Fibroblast of lung (primary cell): ENCODE measurements at places on chromosomes 12 and 14.

- DNase-seq = no peak
Measured at GRCh38 chr12:6037459-6037858, 87.0 kb downstream of the VWF start.

DNA sequence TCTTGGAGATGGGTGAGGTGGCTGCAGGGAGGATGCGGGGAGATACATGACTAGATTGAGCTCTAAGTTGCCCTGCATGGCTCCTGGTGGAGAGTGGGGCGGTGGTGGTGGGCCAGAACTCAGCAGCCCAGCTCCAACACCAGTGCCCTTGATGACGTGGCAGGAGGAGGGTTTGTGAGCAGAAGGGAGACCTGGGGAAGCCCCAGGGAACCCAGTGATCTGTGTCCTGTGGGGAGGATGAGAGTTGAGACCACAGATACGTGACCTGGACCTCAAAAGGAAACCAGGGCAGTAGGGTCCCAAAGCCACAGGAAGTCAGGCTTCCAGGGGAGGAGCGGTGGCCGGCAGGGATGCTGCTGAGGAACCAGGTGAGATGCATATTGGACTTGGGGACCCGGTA is 989.1 kb upstream of the TMEM132C start:
- DNase-seq = no peak

DNA sequence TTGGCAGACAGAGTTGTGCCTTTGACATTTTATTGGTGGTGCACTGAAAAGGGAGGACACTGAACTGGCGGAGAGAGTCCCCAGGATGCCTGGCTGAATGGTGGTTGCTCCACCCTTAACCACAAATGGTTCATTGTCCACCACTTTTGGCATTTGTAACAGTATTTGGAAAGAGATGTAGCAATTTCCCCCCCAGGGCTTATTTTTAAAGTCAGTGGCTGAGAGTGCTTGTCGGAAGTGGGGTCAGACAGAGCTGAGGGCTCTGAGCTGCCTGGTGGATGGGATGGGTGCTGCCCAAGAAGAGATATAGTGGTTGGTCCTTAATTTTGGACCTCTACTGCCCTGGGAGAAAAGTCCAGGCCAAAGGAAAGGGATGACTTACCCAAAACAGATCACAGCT is 31.5 kb upstream of the FGF6 start:
- DNase-seq = no peak

DNA sequence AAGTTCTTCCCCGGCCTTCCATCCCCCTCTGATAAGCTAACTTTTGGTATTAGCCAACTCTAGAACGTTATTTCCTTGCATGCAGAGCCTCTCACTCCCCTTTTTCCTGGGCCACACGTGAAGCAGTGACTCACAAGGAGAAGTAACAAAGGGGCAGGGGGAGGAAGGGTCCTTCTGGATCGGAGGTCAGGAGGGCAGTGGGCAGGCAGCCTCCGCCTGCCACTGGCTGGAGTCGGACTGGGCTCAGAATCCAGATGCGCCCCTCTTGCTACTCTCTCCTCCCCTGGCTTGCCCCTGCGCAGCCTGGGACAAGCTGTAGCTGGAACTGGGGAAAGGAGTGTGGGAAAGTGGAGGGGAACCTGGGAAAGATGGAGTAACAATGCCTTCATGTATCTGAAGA is 55.0 kb downstream of the TPCN1 start:
- no peak for DNase-seq

DNA sequence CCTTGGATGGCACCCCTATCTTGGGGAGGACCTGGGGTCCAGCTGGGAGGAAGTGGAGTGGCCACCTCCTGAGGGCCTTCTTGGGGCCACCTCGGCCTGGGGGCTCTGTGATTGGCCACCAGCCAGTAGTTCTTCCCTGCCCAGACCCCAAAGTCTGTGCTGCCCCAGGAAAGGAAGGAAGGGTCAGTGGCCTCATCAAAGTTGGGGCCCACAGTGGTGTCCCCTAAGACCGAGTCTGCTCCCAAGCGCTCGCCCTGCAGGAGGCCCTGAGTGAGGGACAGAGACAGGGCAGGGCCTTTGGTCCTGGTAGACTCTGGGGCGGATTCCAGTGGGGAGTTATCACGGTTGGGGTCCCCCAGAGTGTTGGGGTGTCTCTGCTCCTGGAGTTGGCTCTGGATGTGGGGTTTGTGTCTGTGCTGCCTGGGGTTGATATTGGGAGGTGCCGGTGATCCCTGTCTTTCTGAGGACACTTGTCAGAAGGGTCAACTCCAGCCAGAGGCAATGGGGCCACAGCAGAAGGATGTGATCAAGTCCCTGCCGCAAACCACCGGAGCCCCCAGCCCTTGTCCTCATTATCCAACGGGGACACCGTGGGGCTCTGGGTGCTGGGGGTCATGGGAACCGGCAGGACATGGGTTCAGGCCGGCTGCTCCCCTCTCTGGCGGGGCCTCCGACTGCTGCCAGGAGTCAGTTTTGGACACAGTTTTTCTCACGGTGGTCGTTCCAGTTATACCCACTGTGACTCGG is 364.3 kb downstream of the TMEM121 start:
- DNase-seq = no peak

GRCh38 chr12:69056743-69057515 is 124.0 kb upstream of the CPM start:
- peak; percentile 78 for DNase-seq

GRCh38 chr12:64900540-64900939 is 76.1 kb downstream of the TBC1D30 start:
- peak; percentile 64 for DNase-seq

DNA sequence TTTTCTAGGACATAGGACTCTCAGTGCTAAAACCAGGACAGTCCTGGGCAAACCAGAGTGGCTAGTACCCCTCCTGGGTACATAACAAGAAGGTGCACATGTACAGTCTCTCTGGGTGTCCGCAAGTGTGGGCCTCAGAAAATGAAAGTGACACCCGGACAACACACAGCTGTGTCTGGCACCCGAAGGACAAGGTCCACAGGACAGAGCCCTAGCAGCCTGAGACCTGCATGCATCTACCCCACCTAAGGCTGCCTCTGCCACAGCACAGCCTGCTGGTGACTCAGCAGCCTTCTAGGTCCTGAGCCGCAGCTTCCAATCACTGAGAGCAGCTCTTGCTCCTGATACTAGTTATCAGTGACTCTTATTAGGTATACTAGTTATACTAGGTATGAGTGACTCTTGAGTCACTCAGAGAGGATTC is 784.1 kb upstream of the TBX3 start:
- DNase-seq = peak; percentile 12

DNA sequence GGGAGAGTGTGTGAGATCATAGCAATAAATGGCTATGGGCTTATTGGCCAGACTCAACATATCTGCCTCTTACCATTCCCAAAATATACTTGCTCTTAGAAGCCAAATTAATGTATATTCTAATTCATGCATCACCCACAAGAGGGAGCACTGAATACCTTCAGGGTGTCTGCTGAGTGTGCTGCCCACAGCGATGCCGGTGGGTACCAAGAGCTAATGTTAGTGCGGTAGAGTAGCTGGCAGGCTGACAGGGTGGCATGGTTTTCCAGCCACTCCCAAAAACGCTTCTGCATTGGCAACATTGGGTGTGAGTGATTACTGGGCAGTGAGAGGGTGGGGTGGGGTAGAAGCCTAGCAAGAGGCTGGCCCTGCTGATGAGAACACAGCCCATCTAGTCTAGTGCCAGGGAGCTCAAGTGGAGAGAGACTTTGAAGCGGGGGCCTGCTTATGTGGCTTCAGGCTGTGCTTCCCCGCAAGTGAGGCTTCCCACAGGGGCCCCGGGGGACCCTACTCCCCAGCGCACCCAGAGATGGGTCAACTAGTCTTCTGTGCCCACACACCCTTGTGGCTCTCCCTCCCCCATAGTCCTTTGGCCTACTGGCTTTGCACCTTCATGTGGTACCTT is 9.2 kb upstream of the PLEKHD1 start:
- peak; percentile 7 for DNase-seq

GRCh38 chr12:31966558-31967205 is 7.5 kb downstream of the RESF1 start:
- DNase-seq = no peak

DNA sequence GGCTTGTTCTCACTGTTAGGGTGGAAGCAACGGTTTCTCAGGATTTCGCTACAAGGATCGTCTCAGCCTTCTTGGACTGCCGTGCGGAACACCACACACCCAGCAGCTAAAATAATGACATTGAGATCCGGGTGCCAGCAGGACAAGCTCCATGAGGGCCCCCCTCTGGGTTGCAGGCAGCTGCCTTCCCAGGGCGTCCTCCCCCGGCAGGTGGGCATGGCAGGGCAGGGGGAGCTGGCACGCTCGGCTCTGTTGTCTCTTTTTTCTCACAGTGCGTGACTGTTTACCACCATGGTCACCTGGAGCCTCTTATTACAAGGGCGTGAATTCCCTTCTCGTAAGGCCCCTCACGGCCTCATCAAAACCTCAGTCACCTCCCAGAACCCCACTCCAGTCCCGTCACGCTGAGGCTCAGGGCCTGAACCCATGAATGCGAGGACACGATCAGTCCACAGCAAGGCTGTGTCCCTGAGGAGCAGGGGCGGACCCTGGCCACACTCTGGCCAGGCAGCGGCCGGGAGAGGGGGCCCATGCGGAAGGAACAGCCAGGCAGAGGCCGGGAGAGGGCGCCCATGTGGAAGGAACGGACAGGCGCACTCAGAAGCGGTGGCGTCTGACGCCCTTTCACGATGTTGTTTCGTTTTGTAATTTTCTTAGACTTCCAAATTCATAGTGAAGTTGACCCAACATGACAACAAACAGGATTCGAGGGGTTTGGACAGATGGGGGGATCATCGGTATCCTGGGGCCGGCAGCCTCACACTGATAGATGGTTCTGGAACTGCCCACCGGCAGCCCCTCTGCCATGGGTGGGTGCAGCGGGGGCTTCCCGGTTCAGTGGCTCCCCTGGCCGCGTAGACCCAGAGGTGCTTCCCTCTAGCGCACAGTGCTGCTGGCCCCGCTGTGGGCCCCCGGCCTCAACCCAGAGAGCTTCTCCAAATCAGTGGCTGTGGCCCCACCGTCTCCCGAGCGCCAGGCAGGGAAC is 10.0 kb downstream of the LRCOL1 start:
- DNase-seq = peak; percentile 73

- no peak for DNase-seq
Measured at GRCh38 chr12:27333403-27334009, 870 bp downstream of the BMAL2 start.

DNA sequence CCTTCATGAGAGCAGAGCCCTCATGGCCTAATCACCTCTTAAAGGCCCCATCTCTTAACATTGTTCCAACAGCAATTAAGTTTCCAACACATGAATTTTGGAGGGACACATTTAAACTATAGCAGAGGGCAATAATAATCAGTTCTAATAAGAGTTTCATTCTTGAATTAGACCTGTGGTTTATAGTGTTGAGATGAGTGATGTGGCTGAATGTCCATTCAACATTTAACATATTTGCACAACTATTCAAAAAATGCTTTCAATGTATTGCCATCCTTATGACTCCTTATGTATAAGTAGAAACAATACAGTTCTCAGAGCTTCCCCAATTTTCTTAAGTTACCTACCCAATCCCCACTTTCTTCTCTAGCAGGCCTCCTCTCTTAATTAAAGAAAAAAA is 21.5 kb downstream of the KLHL28 start:
- DNase-seq = no peak

DNA sequence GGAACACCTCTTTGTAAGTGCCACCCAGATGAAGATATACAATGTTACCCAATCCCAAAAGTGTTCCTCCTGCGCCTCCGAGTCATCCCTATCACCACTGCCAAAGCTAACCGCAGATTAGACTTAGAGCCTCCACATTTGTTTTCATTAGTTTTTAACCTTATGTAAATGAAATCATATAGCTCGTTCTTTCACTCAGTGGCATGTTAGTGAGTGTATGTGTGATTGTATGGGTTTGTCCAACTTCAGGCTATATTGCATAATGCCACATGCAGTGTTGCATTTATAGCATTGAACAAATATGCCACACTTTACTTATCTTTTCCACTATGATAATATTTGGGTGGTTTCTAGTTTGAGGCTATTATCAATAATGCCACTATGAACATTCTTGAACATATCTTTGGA is 18.0 kb downstream of the MAP1LC3B2 start:
- DNase-seq = no peak

- DNase-seq = no peak
Measured at GRCh38 chr12:24230061-24230701, 280.7 kb upstream of the SOX5 start.

GRCh38 chr12:93244514-93245077 is 133.1 kb upstream of the NUDT4 start:
- no peak for DNase-seq

- DNase-seq = peak; percentile 64
Measured at GRCh38 chr12:84807249-84807648, 105.3 kb downstream of the SLC6A15 start.

DNA sequence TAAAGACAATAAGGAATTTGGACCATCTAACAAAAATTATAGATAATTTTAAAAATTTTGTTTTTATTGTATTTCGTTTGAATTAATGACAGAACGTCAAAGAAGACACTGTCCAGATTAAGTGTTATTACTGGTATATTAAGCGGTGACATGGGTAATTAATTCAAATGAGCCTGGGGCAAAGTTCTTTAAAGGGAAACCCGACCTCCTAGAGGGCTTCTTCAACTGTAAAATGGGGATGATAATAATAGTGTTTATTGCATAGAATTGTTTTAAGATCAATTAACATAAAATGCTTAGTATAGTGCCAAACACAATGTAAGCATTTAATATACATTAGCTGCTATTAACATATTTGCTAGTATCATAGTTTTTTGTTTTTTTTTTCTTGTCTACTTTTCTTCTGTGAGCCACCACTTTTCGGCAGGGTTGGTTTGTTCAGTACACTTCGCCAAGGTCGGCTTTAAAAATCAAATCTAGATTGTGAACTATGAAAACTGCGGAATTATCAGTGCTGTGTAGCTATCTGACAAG is 514 bp upstream of the LARP4 start:
- DNase-seq = no peak

GRCh38 chr14:23175823-23176222 is 7.6 kb downstream of the SLC7A8 start:
- DNase-seq = no peak

DNA sequence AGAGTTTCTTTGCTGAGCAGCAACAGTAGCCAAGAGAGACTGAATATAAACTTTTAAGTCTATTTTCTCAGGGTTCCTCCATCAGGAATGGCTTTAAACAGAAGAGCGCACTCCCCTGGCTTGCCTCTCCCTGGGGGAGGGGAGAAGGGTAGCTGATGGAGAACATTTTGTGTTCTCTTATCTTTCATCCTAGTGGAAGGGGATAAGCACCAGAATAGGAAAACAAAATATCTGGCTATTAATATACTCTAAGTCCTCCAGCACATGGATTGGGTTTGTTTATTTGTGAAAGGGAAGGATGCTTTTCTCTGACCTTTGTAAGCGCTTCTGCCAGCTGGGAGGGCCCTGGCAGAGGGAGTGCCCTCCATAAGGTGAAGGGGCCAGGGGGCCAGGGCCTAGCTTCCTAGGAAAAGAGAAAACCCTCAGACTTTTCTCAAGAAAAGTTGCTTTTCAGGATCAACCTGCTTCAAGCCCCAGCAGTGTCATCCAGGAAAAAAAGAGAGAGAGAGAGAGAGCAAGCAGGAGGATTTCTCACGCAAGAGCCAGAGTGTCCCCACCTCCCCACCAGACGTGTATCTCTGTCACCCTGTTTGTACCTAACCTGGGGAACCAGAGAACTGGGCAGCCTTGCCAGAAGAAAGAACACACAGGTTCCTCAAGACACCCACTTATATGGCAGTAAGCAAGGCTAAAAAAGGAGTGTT is 34.3 kb upstream of the ATP2A2 start:
- no peak for DNase-seq
